ENCODE measurements at places on chromosomes 4 and X. TPM values are rescaled to one million over a fixed set of nuclear protein-coding genes. Genes with fewer than 3 reads are reported as not detected.

The RNF175 gene
- 0.38 TPM for total RNA-seq

The LDB2 gene
- 18.5 TPM for total RNA-seq

The ARHGAP24 gene
- total RNA-seq: 11.1 TPM

The NPY2R gene
- not detected for total RNA-seq

The RAB39B gene
- total RNA-seq: not detected

The ERVMER34-1 gene
- 4.5 TPM for total RNA-seq

The RPA4 gene
- not detected for total RNA-seq

All from Right ventricle myocardium superior (tissue), 1 donor.